ENCODE measurements at places on chromosomes 5 and 9.
A peak's percentile ranks its signal among the peaks of the same experiment; 100 is the strongest.

DNA sequence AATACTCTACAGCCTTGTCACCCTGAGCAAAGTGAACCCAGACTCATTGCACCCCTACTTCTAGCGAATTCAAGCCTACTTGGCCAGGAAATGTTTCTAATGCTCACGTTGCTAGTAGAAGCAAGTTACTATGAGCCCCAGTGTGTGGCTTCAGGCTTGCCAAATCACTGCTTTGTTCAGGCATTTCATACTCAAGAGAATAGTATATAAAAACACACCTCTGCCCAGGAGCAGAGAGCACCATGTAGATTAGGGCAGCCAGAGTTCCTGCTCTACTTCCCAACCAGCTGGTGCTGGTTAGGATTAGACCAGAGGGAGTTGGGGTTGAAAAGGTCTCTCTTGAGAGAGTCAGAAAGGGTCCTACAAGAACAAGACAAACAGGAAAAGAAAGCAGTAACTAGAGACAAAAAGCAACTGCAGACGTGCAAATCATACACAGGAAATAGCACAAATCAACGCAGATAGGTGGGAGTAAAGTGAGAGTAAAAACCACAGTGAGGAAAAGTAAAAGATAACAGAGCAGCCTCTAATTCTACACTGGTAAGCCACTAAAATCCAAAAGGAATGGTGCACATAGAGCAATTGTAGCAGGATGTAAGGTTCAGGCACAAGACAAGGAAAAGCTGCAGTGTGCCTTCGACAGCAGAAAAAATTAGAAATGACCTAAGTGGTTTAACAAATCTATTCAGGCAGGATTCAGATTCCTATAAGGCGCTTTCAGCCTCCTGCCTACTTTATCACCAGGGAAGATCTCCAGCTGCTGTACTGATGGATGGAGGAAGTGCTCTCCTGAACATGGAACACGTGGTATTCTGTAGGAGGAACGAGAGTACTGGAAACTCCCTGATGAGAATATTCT is 49.6 kb upstream of the KIF2A start:
- DNase-seq = no peak

GRCh38 chr9:131714161-131714646 is 25.7 kb downstream of the RAPGEF1 start:
- peak; percentile 84 for DNase-seq

DNA sequence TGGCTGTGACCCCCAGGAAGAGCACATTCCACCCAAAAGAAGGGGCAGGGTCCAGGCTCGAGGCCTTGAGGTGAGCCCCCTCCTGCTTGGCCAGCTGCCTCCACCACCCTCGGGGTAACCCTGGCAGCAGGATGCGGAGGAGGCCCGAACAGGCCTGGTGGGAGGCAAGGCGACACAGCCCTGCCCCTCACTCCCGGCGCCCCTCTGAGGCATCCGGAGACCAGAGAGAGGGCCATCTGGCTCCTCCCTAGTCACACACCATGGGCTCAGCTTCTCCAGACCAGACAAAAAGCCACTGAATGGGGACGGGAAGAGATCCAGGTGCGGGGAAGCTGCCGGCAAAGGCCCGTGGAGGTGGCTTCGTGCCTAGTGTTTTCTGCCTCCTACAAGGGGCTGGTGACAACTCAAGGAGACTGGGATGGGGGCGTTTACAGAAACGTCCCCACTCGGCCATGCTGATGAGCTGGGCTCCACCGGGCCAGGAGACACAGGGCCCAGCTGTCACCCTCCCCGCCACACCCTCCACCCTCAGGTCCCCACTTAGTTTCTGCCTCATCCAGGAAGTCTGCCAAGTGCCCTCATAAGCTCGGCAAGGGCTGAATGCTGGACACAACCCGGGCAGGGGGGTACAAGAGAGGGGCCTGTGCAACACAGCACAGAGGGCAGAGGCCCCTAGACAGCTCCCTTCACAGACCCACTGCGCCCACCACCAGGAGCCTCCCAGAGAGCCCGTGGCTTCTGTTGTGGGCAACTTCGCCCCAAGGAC is 41.9 kb downstream of the NACC2 start:
- no peak for DNase-seq

- no peak for DNase-seq
Measured at GRCh38 chr5:54273715-54274114, 36.7 kb downstream of the ARL15 start.

DNA sequence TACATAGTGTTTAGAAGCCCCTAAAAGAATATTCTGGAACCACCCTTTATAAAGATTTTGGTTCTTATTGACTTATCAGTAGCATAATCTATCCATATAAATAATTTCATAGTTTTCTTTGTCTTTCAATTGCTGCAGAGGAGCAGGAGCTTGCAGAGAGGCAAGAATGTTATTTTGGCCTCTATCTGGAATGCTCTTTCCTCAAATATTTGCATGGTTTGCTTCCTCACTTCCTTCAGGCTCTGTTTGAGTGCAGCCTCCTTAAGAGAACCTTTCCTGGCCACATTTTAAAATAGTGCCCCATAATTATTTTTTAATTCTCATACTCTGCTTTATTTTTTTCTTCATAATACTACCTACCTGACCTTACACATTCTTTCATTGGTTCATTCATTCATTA is 1.5 kb downstream of the C5 start:
- DNase-seq = no peak

- no peak for DNase-seq
Measured at GRCh38 chr5:8934455-8934854, 611.4 kb downstream of the SEMA5A start.

- no peak for DNase-seq
Measured at GRCh38 chr5:139644001-139644456, 4.1 kb upstream of the CXXC5 start.

DNA sequence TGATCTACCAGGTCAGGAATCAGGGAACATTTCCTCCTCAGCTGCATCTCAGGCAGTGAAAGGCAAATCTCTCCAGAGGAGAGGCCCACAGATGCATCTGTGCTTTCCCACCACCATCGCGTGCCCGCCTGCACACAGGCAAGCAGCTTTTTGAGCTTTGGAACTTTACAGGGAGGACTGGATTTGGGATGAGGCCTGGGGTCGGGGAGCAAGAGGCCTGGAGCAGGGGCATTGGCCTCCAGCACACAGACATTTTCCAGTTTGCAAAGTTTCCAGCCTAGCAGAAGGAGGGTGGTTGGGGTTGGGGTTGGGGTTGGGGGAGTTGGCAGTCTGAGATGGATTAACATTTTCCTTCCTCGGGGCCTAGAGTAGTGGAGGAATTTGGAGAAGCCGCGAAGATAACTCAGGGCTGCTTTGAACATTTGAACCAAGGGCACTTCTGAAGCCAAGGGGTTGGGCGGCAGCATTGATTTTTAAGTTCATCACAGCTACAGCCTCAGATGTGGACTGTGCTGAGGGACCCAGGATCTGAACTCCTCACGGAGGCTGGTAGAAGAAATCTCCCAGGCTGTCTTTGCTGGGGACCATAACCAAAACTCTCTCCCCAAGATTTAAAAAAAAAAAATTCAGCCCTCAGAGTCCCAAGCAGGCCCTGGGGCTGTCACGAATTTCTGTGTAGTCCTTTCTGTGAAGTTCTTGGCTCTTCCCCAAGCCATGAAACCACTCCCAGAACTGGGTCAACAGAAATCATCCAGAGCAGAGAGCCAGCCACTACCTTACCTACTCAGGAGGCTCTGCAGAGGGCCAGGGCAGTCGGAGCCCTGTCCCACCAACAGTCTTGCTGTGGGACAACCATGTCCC is 25.6 kb downstream of the C5orf15 start:
- no peak for DNase-seq

DNA sequence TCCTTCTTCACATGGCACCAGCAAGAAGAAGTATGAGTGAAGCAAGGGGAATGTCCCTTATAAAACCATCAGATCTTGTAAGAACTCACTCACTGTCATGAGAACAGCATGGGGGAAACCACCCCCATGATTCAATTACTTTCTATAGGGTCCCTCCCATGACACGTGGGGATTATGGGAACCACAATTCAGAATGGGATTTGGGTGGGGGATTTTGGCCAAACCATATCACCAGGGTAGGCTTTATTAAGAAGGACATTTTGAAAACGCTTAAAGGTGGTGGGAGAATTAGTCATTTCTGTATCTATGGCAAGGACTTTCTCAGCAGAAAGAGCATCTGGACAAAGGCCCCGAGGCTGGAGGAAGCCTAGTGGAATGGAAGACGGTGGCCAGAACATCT is 100.2 kb upstream of the ADAMTS16 start:
- no peak for DNase-seq

- DNase-seq = no peak
Measured at GRCh38 chr5:150809363-150809762, 30.8 kb downstream of the SMIM3 start.

DNA sequence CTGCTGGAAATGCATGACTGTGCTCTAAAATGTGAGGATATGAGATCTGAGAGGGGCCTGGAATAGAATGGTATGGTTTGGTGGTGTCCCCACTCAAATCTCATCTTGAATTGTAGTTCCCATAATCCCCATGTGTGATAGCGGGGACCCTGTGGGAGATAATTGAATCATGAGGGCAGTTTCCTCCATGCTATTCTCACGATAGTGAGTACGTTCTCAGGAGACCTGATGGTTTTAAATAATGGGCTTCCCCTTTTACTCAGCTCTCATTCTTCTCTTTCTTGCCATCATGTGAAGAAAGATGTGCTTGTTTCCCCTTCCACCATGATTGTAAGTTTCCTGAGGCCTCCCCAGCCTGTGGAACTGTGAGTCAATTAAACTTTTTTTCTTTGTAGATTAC is 133.6 kb upstream of the ADAMTS16 start:
- no peak for DNase-seq

- no peak for DNase-seq
Measured at GRCh38 chr9:129656795-129657390, 8.6 kb upstream of the PRRX2 start.

DNA sequence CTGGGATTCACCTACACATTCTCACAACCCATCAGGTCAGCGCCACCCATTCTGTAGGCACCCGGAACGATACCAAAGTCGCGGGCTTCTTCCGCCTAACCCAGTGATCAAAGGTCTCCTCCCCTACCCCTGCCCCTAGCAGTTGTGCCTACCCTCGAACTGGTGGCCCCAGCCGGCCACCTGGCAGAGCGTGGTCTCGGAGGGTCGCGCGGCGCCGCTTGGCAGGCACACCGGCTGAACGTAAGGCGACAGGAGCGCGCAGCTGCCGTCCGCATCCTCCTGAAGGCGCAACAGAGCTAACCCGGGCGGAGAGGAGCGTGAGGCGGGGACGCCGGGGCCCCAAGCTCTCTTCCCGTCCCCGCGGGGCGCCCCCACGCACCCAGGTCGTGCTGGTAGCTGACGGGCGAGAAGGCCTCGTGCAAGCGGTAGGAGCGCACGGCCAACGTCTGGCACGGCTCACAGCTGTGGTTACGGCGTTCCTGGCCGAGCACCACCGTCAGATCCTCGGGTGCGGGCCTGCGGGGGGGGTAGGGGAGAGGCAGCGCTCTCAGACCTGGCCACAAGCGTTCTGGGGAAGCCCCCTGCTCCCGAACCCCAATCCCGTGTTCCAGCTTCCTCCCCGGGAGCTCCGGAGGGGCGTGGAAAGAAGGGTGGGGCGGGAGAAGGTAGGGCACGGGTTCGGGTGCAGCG is 2.8 kb upstream of the PFN3 start:
- no peak for DNase-seq

GRCh38 chr5:31823472-31823871 is 184.5 kb downstream of the PDZD2 start:
- DNase-seq = no peak

DNA sequence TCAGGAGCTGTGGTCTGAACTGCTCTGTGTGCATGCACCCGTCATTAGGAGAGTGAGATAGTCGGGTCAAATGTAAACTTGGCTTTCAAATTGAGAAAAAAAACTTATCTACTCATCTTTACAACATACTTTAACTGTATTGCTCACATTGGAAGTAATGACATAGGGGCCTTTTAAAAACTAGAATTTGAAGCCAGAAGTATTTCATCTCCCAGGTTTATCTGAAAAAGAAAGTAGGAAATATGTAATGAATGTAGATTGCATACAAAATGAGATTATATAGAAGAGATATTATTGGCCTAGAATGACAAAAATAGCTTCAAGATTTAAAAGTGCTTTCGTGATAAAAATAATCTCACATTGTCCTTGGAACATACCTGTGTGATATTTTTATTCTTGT is 24.3 kb downstream of the RGS7BP start:
- DNase-seq = no peak

DNA sequence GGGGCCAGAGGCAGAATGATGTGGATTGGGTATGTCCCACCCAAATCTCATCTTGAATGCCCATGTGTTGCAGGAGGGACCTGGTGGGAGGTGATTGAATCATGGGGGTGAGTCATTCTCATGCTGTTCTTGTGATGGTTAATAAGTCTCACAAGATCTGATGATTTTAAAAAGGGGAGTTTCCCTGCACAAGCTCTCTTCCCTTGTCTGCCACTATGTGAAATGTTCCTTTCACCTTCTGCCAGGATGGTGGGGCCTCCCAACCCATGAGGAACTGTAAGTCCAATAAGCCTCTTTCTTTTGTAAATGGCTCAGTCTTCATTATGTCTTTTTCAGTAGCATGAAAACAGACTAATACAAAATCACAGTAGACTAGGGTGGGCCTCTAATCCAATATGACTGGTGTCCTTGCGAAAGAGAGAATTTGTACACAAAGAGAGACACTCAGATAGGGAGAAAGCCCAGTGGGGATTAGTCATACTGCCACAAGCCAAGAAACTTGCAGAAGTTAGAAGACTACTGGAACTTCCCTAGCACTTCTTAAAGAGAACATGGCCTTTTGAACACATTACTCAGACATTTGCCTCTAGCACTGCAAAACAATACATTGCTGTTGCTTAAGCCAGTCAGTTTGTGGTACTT is 68.4 kb downstream of the ANXA1 start:
- DNase-seq = peak; percentile 3
